Myometrial cell (primary cell): ENCODE measurements at places on chromosomes 3 and 15. TPM values are rescaled to one million over a fixed set of nuclear protein-coding genes. Genes with fewer than 3 reads are reported as not detected.

QARS1 gene
- total RNA-seq, result 328 and 334 TPM in 2 replicates

MAP1A gene
- total RNA-seq, result 30.6 and 36.9 TPM in 2 replicates

CEP97 gene
- 4.9 and 9.6 TPM in 2 replicates for total RNA-seq

MST1R gene
- total RNA-seq, result under 0.01 and 0.53 TPM in 2 replicates

KBTBD12 gene
- not detected in 2 replicates for total RNA-seq
